ENCODE measurements at places on chromosomes 12 and 14.

GRCh38 chr12:32183650-32184049 lies 77.0 kb downstream of the BICD1 start:
- no peak for DNase-seq

- DNase-seq, result peak; percentile 9
Measured at GRCh38 chr14:33475623-33476022, 475.3 kb downstream of the EGLN3 start.

DNA sequence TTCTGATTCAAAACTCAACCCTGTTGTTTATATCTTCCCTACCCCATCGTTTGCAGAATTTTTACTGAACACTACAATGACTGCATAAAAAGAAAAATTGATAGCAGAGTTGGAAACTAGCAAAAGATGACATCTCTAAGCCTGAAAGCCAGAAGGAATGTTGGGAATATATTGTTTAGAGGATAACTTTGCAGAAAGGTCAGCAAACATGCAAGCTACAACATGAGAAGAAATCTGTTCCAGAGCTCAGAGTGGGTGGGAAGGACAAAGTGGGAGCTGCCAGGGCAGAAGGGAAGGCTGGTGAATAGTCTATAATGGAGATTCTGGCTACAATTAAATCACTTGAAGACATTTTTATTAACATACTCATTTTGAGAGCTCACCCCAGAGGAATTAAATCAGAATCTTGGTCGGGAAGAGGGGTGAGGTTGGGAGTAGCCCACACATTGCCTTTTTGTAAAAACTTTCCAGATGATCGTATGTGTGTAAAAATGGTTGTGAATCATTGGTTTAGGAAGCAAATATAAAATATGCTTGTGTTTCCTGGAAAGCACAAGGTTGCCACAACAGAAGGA lies 574.8 kb downstream of the FLRT2 start:
- no peak for DNase-seq

GRCh38 chr12:110684312-110684836 lies 4.5 kb downstream of the HVCN1 start:
- no peak for DNase-seq
